ENCODE measurements at places on chromosomes 4 and X.

GRCh38 chrX:41332005-41332404, 2.0 kb upstream of the DDX3X start:
- DNase-seq = no peak

DNA sequence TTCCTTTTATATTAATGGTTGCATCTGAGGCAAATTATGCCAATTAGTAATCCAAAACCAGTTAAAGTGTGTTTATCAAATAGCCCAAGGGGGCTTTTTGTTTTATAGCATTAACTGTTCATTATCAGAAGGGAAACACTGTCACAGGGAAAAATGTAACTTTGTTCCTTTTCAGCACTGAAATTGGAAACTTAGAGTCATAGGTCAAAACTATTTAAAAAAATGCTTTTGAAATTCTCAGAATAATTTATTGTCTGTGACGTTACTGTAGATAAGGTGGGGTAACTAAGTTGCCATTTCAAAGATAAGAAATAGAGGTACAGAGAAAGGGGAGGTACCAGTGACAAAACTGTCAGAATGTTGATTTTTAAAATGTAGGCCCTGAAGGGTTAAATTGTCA, 129.3 kb downstream of the AKAP4 start:
- no peak for DNase-seq

GRCh38 chrX:13265549-13266132, 54.2 kb downstream of the ATXN3L start:
- DNase-seq = no peak

DNA sequence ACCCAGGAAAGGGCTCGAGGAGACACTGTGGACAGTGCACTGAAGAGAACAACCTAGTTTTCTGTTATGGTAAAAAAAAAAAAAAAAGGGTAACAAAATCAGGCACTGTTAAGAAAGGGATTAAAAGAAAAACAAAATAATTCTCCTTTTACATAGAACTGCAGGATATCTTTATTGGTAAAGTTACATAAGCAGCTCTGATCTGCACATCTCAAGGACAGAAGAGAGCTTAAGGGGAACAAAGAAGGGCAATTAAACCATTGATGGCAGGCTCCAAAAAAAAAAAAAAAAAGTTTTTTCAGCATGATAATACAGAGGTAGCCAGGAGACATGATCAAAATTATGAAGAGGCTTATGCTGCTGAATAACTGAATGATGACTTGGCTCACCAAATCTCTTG, 85.0 kb downstream of the HDAC8 start:
- DNase-seq = no peak

- no peak for DNase-seq
Measured at GRCh38 chr4:172780566-172781081, 388.0 kb upstream of the GALNT7 start.

DNA sequence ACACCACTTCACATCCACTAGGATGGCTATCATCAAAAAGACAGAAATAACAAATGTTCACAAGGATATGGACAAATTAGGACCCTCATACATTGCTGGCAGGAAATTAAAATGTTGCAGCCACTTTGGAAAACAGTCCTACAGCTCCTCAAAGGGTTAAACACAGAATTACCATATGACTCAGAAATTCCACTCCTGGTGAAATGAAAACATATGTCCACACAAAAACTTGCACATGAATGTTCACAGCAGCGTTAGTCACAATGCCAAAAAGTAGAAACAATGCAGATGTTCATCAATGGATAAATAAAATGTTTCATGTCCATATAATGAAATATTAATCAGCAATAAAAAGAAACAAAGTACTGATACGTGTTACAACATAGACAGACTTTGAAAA, 15.1 kb downstream of the S100G start:
- no peak for DNase-seq

GRCh38 chrX:11380187-11380844, 87.1 kb downstream of the AMELX start:
- DNase-seq = no peak

DNA sequence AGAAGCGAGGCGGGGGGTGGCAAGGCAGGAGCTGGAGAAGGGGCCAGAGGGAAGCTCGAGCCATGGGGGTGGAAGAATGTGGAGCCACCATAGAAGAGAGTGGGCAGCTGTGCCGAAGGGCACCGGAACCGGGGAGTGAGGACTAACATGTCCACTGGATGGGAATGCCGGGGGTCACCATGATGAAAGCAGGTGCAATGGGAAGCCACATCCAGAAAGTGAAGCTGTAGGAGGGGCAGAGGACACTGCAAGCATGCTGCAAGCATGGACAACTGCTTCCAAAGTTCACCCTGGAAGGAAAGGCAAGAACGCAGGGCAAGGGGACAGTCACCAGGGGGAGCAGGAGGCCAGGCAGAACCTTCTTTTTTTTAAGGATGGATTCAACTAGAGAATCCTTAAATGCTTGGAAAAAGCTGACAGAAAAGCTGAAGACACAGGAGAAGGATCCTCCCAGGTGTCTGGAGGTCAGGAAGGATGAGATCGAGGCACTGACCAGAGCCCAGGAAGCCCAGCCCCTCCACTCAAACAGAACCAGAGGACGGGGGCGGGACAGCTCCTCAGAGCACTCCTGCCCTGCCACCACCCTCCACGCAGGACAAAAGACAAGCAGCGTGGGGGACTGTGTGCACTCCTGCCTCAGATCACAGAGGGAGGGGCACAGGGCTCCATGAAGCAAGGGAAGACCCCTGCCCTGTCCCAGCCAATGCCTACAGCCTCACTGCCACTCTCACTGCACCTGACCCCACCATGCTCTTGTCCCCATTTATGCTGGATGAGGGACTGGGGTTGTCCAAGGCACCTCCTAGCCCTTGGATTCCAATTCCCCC, 169.2 kb downstream of the AFAP1 start:
- DNase-seq = no peak

DNA sequence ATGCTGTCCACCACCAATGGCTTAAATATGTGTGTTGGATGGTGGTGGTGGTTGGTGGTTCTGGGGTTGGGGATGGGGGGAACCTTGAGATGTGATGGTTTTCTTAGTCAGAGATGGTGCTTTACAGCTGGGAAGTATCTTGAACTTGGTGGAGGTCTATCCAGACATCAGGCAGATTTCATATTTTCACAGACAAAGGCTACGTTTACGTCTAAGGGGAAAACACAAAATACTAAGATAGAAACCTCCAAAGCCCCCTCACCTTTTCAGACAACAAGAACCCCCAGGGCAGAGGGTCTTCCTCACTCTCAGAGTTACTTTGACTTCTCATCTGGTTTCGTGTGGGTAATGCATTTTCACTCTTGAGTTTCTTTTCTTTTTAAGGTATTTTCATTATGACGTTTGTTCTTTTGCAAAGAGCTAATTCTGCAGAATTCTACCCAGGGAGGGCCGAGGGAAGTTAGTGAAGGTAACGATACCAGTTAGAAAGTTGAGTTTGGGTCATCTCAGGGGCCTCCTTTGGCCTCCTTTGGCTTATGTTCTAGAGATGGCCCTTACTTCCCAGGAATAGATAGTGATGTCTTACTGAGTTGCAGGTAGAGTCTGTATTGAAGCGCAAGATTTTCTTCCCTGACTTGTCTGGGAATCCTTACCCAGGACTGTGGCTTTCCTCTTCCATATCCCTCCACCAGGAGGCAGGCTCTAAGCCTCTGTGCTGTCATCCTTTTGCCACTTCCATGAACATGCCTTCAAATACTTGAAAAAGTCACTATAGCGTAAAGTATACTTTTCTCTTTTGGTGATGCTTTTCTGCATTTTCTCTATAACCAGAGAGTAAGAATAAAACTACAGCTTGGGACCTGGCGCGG, 31.9 kb downstream of the RHOH start:
- no peak for DNase-seq

DNA sequence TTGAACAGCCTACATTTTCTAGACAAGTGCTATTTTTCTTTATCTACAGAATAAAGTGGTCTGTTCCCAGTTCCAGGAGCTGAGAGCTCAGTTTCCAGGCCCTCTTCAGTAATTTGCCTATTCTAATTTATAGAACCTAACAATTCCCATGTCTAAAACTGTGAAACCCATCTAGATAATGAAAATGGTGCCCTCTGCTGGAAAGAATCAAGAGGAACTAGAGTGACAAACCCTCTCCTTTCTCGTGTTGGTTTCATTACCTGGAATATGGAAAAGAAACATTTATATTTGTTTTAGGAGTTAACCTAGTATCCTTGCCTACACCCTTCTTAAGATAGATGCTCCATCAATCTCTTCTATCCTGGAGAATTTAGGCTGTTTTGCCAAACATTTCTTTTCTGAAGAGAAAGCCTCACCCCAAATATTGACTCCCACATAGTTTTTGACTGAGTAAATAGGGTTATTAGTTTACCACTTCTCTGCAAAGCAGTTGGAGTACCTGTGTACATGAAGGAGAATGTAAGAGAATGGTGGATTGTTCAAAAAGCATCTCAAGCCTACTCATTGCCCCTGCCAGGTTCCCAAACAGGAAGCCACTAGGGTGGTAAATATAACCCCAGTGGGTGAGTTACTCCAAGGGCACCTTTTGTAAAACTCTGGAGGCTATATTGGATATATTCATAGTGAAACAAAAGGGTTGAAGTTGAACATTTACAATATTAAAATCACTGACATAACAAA, 121.6 kb downstream of the RASL11B start:
- peak; percentile 50 for DNase-seq

DNA sequence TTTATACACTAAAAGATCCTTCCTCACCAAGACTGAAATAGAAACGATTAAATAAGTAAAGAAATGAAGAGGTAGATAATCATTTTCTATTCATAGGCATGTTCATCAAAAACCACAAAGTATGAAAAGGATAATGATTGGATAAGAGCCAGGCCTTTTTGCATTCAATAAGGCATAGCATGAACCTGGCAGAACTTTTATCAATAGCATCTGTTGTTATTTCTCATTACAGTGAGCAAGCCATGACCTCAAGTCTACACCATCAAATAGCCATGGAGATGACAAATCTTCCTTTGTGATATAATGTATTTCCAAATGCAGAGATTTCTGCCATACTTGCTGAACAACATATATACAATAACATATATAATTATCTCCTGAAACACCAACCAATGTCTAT, 206.0 kb upstream of the SLC7A11 start:
- no peak for DNase-seq

- no peak for DNase-seq
Measured at GRCh38 chr4:52824603-52825459, 37.3 kb upstream of the RASL11B start.

DNA sequence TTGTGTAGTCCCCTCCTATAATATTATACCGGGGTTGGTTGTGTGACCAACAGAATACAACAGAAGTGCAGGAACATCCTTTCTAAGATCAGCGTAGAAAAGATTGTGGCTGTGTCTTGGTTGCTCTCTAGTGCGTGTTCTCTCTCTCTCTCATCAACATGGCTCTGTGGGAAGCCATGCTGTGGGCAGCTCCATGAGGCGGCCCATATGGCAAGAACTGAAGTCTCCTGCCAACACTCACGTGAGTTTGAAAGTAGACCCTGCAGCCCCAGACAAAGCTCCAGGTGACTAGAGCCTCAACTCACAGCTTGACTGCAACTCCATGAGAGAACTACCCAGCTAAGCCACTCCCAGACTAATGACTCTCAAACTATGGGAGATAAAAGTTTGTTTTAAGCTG, 118.7 kb downstream of the TSPAN5 start:
- DNase-seq = no peak

DNA sequence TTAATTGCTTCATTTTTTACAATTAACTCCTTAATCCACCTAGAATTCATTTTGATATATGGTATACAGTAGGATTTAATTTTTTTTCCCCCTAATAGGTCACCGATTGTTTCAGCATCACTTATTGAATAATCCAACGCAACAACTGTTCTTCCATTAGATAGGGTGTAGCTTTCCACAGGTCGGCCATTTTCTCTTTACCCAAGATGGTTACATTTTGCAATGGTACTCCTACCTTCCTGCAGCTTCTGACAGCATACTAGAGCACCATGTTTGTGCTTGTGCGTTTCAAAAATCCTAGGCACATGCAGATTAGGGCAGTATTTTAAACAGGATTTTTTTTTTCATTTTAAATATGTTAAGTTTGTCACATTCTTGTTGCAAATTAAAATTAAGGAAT, 2.3 kb downstream of the LINC00632 start:
- DNase-seq = no peak

- DNase-seq = peak; percentile 40
Measured at GRCh38 chrX:74251006-74251930, 52.7 kb upstream of the ZCCHC13 start.

DNA sequence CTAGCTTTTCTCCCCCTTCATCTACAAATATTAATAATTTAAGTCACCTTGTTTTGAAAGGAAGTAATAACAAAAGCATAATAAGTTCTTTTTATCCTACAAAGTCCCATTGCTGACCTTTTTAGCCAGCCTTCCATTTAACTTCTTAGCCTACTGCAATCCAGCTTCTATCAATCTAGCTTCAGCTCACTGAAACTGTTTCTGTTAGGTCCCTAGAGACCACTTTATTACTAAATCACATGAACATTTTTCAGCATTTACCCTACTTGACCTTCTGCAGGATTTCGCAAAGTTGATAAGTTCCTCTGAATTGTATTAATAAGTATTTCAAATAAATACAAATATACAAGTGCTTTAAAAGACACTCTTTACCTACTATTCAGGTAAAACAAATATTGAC, 186.5 kb downstream of the ANTXR2 start:
- no peak for DNase-seq

GRCh38 chr4:101290654-101291053, 56.7 kb downstream of the PPP3CA start:
- no peak for DNase-seq

GRCh38 chr4:876780-877179, 50.9 kb upstream of the CPLX1 start:
- no peak for DNase-seq

DNA sequence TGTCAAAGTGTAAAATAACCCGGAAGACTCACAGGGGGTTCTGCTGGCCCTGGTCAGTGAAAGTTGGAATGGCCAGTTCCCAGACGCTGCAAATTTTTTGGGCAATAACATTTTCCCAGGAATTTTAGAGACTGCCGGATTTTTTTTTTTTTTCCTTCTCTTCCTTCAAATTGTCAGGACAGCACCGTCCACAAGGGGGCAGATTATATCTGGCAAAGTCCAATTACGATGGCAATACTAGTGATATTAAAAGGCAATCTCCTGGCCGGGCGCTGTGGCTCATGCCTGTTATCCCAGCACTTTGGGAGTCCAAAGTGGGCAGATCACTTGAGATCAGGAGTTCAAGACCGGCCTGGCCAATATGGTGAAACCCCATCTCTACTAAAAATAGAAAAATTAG, 20.5 kb downstream of the SLC25A5 start:
- DNase-seq = no peak

- no peak for DNase-seq
Measured at GRCh38 chr4:53637348-53637747, 46.1 kb upstream of the LNX1 start.

GRCh38 chr4:24073948-24074347, 184.1 kb upstream of the PPARGC1A start:
- no peak for DNase-seq

GRCh38 chr4:10135260-10135659, 18.7 kb upstream of the WDR1 start:
- DNase-seq = no peak

DNA sequence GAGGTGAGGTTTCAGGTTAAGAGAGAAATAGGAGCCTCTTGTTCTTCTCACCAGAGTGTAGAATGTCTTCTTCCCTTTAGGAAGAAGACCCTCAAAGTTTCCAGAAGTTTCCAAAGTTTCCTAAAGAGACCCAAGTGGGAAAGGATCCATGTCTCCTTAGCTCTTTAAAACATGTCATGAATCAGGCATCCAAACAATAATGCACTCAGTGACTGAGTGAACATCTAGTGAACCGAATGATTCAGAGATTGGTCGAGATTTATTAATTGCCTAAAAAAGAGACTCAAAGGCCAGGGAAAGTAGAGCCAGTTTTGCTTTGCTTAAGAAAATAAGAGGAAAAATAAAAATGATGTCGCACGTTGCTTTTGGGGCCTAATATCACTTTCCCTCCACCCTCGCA, 29.4 kb downstream of the FGF5 start:
- no peak for DNase-seq

All from SK-N-MC (cell line).